ENCODE measurements at places on chromosomes 4 and X.

GRCh38 chr4:48290146-48290772 is 20.6 kb upstream of the TEC start:
- DNase-seq: no peak

- DNase-seq: no peak
These were observed 327.8 kb upstream of the CXorf51B start for GRCh38 chrX:146481735-146482134.

DNA sequence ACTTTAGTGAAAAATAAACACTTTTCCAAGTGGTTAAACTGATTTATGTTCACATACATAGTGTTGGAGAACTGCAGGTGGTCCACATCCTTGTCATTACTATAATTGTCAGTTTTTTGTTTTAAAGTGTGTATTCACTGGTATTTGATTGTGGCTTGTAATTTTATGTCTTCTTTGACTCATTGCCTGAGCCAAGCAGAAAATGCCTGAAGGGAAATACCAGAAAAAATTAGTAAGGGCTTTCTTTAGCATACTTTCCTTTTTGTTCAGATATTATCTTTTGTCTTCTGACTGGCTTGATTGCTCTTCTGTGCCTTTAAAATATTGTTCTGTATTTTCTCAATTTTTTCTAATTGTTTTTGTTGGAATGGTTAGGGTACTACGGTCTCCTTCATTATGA is 981.3 kb downstream of the C4orf33 start:
- DNase-seq: no peak

DNA sequence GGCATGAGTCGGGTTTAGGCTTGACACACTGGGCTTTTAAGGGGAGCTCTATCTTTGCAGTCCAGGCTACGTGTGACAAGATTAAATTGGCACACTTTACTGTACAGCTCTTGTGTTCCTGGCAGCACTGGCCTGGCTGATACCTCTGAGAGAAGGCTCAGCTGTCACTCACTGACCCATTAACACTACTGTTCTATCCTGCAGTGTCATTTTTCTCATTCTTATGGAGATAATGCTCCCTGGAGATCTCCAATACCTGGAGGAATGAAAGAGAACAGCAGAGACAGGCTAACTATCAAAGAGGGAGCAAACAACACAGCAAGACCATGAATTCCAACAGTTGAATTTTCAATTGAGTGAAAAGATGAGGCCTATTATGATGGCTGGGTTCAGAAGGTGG is 1.7 kb upstream of the PDHA2 start:
- no peak for DNase-seq

DNA sequence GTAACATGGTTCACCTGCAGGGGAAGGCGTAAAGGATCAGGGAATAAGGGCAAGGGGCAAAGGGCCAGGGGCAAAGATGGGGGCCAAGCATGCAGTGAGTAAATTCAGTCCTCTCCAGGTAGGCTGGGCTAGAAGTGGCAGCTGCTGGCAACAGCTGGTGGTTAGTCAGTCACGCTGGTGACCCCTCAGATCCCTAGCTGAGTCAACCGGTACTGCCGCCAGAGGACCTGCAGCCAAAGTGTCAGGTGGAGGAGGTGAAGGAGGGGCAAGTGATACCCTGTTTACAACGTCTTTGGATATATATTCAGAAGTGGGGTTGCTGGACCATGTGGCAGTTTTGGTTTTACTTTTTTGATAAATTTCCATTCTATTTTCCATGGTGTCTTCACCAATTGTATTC is 24.6 kb upstream of the NAP1L2 start:
- DNase-seq: no peak

GRCh38 chrX:93977641-93978040 is 303.6 kb downstream of the FAM133A start:
- DNase-seq: no peak

DNA sequence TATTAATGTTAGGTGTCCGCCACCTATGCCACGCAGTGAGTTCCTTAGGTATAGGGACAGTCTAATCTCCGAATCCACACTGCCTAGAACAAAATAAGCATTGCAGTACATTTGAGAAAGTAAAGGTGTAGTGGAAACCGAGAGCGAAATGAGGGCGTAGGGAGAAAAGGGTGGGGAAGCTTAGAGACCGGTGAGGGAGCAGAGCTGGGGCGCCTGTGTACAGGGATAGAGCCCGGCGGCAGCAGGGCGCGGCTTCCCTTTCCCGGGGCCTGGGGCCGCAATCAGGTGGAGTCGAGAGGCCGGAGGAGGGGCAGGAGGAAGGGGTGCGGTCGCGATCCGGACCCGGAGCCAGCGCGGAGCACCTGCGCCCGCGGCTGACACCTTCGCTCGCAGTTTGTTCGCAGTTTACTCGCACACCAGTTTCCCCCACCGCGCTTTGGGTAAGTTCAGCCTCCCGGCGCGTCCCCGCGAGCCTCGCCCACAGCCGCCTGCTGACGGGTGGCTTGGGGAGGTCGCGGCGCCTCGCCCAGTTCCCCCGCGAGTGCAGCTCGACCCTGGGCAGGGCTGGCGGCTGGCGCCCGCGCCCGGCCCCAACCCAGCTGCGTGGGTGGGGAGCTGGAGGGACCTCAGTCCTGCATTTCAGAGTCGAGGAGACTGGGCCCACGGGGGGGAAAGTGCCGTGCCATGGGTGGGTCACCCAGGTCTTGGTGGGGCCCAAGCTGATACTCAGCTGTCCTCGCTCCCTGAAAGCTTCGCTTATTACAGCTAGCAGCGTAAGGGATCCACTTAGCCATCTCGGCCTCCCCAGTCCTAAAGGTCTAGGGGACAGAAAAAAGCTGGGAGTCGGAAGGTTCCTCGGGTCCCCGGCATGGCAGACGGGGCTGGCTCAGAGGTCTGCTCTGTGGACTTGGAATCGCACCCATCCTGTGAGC is at the start of gene ANXA3:
Gene ANXA3, plus strand, starts transcription at position 351 of the 932 bp plus-strand sequence. CDS start 2,704 bp downstream, outside the sequence.
- no peak for DNase-seq

GRCh38 chrX:147699061-147699460 is 212.7 kb upstream of the FMR1 start:
- no peak for DNase-seq

DNA sequence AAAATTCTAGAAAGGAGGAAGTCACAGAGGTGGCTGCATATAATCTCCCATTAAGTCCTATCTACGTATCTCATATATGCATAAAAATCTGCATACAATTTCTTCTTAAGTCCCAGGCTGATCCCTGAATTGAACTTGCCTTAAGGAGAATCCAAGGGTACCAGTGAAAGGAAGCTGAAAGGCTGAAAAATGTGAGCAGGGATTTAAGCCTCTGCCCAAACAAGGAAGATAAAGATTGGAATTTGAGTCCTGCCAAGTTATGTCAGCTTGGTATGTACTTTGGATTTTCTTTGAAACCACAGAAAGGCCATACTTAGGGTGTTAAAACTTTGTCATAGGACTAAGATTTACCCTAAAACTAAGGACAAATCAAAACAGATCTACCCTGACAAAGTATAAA is 26.5 kb upstream of the GEMIN8 start:
- no peak for DNase-seq

DNA sequence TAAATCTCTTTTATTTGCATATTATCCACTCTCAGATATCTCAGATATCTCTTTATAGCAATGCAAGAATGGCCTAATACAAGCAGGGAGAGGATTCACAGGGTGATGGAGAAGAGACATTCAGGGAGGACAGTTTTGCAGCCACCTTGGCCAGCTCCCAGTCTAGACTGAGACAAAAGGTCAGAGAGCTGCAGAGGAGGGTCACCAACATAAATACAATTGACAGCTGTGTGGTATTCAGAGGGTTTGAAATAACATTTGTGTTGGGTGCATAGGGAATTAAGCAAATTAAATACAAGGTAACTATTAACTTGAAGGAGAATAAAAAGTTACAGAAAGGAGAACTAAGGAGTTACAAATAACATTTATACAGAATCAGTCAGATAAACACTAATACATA is 189.5 kb upstream of the TAPT1 start:
- DNase-seq: no peak

DNA sequence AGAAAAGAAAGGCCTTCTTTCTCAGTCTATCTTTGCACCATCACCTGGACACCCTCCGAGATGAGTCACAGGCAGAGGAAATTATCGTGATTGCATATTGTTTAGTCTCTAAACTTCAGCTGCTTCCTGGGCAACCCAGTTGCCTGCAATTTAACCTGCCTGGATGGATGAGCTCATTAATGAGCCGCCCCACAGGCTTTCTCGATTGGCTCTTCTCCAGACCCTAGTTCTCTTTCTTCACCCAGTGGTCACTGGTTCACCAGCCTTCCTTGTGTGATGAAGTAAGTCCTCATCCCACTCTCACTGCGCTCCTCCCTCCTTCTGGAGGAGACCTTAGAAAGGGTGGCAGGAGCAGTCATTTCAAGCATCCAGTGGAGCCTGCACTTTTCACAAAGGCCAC is 94.4 kb downstream of the SOWAHB start:
- DNase-seq: no peak

- no peak for DNase-seq
These were observed 24.6 kb upstream of the CD99 start for GRCh38 chrX:2666491-2666890.

DNA sequence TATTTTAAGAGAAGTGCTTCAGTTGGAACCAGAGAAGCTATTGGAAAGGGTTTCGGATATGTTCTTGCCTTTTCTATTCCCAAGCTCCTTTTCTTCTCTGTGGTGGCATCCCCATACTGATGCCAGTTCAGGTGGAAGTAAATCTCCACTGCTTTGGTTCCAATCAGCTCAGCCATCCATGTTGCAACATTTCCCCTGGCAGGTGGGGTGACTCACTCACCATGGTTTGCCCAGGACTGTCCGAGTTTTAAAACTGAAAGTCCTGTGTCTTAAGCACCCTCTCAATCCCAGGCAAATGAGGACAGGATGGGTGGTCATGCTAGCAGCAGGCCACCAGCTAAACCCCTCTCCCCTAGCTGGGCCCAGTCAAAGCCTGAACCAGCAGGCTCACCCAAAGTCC is 15.1 kb downstream of the RAI2 start:
- DNase-seq: no peak

DNA sequence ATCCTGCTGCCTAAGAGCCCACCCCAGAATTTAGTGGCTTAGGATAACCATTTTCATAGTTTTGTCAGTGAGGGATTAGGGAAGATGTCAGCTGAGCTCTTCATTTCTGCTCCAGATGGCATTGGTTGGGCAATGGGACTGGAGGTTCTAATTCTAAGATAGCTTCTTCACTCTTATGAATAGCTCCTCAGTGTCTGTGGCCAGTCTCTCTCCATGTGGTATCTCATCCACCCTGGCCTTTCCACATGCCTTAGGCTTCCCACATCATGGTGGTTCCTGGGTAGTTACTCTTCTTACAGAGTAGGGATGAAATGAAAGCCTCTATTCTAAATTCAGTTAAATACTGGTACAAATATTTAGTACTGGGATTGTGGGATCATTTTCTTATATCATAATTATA is 31.3 kb downstream of the REPS2 start:
- DNase-seq: no peak

- DNase-seq: no peak
These were observed at the start of gene SLC9B2 for GRCh38 chr4:103076747-103077347. Gene SLC9B2 (minus strand): TSS chr4:103076761. CDS start chr4:103067550, 9,211 bp downstream.

DNA sequence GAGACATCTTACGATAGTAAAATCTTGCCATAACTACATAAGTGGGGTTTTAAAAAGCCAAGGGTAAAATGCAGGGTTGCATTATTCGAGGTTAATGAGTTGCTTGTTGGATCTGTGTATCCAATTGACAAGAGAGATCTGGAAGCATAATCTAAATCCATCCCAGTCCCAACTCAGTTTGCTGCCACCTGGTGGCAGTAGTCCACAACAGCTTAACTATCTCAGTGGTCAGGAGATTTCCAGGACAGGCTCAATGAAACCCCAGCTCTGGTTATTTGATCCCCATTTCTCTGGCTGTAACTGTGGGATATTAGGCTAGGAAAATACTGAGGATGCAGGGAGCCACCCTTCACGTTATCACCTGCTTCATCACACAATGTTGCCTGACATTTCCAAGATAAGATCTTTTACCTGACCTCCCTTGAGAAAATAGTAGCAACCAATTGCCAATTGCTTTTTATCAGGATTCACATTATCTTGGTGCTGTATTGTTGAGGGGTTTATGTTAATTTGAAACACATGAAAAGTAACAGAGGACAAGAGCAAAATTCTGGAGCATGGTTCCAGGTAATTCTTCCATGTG is 88.2 kb upstream of the TNIP3 start:
- peak; percentile 49 for DNase-seq

DNA sequence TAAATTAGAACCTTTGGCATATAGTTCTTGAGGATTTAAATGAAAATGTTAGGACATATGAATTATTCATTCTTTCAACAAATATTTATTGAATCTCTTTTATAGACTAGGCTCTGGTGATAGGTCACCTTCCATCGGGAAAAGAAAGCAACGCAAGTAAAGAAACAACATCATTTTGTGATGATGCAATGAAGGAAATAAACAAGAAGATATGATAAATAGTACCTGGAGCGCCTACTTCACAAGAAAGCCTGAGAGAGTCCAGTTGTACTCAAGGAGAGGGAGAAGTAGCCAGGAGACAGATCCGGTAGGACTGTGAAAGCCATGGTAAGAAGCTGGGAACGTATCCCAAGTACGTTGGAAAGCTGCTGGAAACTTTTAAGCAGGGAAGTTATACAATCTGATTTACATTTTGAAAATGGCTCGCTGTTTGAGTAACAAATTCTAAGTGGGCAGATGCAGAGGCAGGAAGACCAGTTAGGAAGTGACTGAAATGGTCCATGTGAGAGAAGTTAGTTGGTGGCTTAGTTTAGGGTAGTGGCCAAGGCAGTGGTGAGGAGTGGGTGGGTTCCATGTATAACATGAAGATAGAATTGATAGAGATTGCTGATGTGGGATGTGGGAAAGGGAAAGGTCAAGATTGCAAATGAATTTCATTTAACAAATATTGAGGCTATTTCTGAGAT is 17.7 kb upstream of the CPE start:
- DNase-seq: no peak

DNA sequence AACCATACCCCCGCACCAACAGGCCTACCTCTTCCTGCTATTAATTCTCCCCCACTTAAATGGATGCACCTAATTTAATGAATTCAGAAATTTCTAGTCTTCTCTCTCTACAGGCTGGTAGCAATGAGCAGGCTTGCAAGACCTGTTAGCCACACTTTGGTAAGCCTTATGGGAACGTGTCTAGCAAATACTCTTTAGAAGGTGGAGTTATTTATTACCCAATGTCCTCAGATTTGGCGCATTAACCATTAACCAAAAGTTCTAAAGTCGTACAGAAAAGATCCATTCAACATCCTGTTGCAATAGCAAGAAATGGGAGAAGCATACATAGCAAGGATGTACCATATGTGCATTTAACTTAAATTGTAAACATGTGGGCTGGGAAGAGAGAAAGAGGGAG is 47.5 kb downstream of the SLITRK2 start:
- DNase-seq: no peak

- DNase-seq: no peak
These were observed 88.9 kb downstream of the RASL11B start for GRCh38 chr4:52951016-52951415.

DNA sequence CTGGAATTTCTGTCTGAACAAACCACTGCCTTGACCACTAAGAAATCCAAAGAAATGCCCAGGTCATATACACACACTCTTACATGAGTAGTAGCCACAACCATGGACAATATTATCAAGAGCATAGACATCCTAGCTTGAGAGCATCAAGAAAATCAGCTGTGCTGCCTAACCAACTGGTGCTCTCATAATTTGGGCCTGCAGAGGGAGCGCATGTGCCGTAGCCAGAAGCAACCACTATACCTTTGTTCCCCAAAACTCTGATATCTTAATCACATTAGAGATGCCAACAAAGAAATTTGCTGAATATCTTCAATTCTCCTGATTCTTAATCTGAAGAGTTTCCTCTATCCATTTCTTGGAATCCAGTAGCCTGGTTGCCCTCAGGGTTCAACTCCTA is 163.6 kb downstream of the ZNF674 start:
- DNase-seq: peak; percentile 8

GRCh38 chrX:12378253-12378652 is 240.0 kb downstream of the FRMPD4 start:
- no peak for DNase-seq
